LNCaP clone FGC (cell line): ENCODE measurements at places on chromosomes 3 and 15.

- DNase-seq: no peak
These were observed 34.2 kb downstream of the GRIP2 start for GRCh38 chr3:14505803-14506500.

DNA sequence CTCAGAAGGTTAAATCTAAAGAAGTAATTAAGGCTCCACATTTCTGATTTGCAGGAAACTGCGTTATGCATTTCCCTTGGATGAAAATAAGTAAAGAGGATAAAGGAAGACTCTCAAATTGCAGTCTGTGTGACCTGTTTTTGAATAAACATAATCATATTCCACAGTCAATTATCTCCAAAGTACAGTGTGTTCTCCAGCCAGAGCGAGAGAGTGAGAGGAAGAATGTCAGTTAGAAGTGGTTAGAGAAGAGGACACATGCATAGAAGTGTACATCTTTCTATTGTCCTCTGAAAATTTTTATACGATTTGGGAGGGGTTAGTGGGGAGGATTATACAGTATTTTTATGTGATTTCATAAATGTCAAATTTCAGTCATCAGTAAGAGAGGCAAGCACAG is 487.1 kb downstream of the LPP start:
- no peak for DNase-seq

DNA sequence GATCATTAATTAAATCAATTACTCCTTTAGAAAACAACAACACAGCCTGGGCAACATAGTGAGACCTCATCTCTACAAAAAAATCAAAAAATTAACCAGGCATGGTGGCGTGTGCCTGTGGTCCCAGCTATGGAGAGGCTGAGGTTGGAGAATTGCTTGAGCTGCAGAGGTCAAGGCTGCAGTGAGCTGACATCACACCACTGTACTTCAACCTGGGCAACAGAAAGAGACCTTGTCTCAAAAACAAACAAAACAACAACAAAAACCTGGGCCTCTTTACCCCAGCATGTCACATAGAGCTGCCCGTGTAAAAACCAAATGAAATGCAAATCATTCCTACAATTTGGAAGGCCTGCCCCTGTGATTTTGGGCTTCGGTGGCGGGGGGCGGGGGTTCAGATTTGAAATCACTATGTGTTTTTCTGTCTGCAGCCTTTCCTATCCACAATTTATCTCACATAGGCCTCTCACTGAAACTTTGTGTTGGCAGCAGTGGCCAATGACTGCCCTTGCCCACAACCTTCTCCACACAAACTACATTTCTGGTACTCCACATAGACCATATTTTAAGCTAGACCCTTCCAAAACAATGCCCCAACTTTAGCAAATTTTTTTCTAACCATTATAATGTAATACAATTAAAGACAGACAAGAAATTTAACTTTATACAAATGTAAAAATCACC is 6.5 kb downstream of the ADAM10 start:
- DNase-seq: no peak

GRCh38 chr3:122975163-122975923 is 52.2 kb downstream of the SEMA5B start:
- DNase-seq: peak; percentile 37

GRCh38 chr15:63065262-63066221 is 23.0 kb downstream of the TPM1 start:
- no peak for DNase-seq

- no peak for DNase-seq
These were observed 43.0 kb upstream of the LRTM1 start for GRCh38 chr3:54970895-54971294.

- no peak for DNase-seq
These were observed 199.8 kb upstream of the ALCAM start for GRCh38 chr3:105166893-105167292.

- DNase-seq: no peak
These were observed 160.5 kb upstream of the ADAMTS9 start for GRCh38 chr3:64848127-64848800.
